CD4-positive, alpha-beta memory T cell (primary cell): ENCODE measurements at places on chromosomes 5 and 9. TPM values are rescaled to one million over a fixed set of nuclear protein-coding genes. Genes with fewer than 3 reads are reported as not detected.

IFNA21 gene
- not detected for total RNA-seq

RNF20 gene
- 67.4 TPM for total RNA-seq

GRCh38 chr5:31655491-31655890 lies 16.6 kb downstream of the PDZD2 start:
- no peak for DNase-seq

DNA sequence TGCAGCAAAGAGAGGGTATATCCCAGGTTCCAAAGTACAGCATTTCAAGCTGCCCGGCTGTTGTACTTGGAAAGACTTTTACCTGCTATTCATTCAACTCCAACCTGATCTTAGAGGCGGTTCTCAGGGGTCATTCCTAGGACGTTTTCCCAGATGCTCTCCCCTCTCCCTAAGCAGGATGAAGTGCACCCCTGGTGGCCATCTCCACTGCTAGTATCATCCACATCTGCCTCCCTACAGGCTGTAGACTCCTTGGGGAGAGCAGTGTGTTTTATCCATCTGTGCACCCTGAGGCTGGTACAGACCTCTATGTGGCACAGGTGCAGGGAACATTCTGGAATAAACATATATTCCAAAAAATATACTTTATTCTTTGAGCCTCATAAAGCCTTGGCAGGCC lies 56.8 kb downstream of the PTPN3 start:
- no peak for DNase-seq

RNF224 gene
- not detected for total RNA-seq

DNA sequence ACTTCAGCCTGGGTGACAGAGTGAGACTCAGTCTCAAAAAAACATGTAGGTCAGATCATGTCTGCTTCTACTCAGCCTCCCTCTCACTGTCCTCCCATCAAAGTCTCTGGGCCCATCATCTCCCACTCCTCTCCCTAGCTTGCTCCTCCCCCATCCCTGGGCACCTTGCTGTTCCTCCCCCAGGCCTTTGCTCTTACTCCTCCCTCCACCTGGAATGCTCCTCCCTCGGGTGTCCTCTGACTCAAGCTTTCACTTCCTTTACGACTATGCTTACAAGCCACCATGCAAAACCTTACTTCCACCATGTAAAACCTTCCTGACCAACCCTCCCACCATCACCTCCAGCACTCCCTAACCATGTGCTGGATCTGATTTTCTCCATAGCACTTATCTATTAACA lies 51.5 kb downstream of the MTMR12 start:
- no peak for DNase-seq

SIL1 gene
- 16.7 TPM for total RNA-seq

DNA sequence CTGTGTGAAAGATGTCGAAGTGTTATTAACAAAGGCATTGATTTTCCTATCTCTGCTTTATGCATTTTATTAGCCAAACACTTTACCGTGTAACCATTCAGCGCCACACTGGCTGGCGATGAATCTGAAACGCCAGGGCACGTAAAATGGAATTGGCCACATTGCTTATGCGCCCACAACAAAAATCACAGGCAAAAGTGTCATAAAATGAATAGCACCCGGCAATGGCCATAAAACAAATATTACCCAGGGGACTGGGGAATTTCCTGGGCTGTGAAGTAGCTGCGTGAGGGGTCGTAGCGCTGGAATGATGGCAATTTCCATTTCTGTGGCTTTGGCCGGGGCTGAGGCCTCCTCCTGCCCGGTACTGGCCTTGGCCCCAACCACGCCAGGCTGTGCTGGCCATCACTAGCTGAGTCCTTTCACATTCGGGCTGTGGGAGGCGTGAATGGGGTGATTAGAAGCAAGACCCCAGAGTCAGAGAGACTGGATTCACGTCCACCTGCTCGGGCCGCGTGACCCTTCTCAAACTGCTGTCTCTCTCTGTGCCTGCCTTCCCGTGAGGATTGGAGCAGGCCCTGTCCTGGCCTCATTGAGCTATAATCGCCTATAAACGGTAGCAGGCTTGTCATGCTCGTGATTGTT lies 254.5 kb downstream of the PBX3 start:
- no peak for DNase-seq

SLC4A9 gene
- total RNA-seq: not detected

DNA sequence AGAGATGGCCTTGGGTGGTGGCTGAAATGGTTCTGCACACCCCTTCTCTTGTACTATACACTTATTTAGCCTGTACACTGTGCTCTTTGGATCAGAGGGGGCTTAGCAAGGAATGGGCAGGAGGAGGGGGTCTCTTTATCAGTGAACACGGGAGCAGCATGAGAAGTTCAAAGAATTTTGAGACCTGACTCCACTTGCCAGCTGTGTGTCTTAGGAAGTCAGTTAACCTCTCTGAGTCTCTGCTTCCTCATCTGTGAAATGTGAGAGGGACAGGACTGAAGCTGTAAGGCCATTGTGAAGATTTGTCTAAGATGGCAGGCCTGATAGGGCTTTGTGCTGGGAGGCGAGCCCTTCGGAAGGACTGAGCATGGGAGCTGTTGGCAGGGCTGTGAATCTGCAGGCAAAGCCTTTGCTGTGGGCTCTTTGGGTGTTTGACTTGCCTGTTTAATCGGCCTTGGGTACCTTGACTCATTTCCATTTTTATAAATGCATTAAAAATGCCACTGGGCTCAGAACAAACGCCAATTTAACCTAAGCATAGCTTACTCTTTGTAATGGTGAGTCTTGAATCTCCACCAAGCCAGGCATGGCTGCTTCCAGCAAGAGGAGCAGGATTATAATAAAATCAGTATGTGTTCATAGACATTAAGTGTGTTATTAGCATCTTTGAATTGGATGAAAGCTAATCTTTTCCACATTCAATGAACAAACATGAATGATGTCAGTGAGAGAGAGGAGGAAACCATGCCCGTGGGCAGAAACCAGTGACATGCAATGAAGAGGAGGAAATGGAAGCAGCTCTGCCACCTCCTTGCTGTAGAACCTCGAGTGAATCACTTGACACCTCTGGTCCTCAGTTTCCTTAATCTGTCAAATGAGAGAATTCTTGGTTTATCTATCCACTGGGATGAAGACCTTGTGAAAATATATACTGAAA lies 89.4 kb downstream of the MACROH2A1 start:
- DNase-seq: no peak

DNA sequence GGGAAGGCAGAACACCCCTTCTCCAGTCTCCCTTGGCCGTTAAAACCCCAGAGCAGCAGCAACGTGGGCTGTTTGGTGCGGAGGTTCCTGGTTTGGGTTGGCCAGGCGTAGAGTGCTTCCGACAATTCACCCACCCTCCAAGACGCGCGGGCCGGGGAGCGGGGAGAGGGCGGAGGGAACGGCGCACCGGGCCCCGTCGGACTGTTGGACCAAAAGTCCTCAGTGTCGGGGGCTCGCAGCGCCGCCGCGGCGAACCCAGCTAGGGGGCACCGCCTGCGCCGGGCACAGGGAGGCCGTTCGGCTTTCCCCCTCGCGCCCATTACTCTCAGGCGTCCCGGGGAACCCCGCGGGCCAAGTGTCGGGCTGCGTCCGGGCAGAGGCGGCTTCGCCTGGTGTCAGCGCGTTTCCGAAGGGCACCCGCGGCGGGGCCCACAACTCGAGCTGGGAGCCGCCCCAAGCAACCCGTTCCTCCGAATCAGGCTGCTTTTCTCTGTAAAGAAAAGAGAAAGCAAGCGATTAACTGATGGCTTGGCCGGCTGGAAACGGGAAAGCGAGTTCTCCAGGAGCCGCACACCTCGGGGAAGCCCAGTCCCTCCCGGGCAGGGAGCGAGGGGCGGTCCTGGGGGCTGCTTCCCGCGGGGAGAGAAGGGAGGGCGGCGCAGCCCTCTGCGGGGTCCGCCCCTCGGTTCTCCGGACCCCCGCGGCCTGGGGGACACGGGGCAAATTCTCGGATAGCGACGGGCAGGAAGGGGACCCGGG lies 145.5 kb downstream of the ERCC6L2 start:
- DNase-seq: peak; percentile 45

GRCh38 chr5:180908998-180909731 lies 10.2 kb downstream of the BTNL8 start:
- no peak for DNase-seq

DNA sequence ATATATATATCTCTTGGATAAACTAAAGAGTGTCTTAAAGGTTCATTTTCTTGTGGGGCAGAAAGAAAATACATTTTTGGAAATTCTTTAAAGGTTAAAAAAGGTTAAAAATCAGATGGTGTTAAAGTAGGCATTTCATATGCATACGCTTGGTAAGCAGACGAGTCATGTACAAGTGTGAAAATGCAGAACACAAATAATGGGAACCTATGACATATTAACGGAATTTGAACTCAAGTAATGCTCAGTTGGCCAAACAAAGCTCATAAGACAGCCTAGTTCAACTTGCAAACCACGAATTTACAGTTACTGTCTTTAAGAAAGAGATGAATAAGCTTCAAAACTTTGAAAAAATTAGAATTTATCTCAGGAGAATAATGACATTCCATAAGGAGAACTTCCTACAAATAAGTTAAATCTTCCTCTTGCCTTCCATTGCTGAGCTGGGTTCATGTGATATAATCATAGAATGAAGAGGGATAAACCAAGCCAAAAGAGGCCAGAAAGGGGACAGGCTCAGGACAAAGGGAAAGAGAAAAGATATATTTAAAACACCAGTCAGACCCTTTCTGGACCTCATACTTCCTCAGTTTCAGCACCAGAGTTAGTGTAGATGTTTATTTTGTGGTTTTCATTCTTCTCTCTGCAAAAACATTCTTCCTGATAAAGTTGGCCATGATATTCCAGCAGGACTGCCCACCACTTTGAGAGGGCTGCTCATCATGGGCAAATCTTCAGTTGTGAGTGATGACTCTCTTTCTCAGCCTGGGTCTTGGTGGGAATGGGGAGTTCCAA lies 256.7 kb upstream of the CD180 start:
- no peak for DNase-seq

TRIP13 gene
- 1.0 TPM for total RNA-seq

DNA sequence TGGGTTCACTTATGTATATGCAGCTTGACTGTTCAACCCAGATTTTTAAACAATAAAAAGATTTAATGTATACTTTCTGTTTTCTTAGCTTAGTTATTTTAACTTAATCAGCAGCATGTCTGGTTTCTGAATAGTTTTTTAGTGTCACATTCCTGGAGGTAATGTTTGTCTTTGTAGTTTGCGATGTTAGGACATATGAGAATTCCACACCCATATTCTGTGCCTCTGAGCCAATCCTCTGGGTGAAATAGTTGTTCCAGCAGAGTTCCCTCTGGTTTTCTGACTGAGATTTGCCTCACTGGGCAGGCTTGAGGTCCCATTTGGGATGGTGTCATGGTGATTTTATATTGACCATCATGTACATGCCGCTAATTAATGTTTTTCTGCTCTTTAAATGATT lies 48.6 kb downstream of the INIP start:
- no peak for DNase-seq
